AML-193 (cell line): ENCODE measurements at places on chromosomes 7 and 10.

DNA sequence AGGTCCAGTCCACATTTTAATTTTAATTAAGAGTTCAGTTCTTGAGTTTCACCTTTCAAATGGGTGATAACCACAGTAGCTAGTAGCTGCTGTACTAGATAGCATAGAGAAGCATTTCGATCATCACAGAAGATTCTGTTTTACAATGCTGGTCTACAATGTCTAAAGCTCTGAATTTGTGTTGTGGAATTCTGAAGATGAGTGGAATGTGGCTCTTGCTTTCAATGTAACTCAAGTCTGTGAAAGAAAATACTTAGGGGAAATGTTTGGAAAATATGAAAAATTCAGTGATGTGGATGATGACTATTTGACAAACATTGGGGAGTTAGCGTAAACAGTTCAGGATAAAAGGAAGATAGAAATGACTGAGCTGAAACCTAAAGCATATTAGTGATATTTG lies 139.4 kb downstream of the GNAT3 start:
- DNase-seq = no peak

DNA sequence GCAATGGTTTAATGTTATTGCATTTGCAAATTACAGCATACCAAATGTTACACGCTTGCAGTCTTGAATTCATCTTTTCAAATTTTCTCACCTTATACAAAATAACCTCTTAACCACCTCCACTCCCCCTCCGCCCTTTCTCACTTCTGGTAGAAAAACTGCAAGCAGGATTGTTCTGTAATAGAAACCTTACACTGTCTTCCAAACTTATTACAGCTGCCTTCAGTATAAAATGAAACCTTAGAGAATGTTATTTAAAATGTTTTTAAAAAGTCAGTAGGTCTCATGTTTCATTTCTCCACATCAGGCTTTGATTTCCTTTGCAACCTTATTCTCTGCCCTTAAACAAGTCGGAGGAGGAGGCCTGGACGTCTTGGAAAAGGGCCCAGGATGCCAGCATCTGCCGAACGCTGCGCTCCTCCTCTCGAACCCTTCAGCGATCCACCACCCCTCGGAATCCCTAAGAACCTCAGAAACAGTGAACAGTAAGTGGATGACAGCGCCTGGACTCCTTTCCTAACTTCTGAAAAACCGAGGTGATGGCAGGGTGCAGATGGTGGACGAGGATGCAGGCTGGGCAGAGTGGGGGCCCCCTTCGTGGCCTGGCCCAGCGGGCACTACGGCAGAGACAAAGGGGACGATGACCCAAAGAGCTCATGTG lies 74.0 kb downstream of the FGFR2 start:
- DNase-seq = no peak

- no peak for DNase-seq
Measured at GRCh38 chr7:137885678-137886077, 38.9 kb upstream of the DGKI start.

- DNase-seq = no peak
Measured at GRCh38 chr7:42740408-42740807, 171.5 kb downstream of the C7orf25 start.

- DNase-seq = no peak
Measured at GRCh38 chr10:73233883-73234282, 13.2 kb downstream of the DNAJC9 start.

DNA sequence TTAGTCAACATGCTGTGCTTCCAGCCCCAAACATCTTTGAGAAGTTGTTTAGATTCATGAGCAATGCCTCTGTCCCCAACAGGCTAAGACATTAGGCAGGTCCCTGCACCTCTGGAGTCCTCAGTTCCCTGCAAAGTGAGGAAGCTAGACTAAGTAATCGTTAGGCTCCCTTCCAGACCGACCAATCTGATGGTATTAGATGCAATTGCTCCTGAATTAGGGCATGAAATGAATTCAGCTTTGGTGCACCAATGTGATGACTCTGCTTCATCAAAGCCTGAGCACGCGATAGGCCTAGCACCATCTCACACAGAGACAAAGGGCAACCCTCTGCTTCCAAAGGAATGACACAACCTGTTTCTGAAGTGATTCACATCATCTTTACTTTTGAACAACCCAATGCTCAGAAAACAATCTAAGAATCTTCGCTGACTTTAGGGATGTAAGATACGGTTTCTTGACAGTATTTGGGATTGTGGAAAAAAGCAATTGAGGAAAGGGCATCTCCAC lies 723 bp upstream of the TES start:
- no peak for DNase-seq

DNA sequence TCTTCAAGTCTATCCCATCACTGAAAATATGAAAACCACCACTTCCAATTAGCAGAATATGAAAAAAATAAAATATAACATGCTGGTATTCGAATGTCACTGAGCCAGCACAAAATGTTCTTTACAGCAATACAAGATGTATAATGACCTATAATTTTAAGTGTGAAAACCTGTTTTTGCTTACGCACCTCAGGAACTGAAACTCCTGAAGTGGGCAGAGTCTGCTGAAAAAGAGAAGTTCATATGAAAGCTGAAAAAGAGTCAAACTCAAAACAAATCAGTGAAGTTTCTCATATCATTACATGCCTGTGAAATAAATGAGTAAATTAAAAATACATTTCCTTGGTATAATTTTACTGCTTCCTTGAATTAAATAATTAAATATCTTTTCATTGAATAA lies 272.5 kb downstream of the DGKB start:
- no peak for DNase-seq

- DNase-seq = no peak
Measured at GRCh38 chr10:117370205-117370604, 5.0 kb downstream of the PDZD8 start.

DNA sequence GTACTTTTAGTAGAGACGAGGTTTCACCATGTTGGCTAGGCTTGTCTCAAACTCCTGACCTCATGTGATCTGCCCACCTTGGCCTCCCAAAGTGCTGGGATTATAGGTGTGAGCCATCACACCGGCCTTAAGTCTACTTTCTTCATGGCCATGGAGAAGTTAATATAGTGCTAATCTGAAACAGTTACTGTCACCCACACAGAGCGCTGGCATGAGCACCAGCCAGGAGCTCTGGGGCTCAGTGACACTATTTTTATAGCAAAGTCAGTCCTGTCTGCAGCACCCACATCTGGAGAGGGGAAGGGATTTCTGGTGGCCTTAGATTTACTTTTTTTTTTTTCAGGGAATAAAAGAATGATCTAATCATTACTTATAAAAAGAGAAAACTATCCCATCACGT lies 21.3 kb downstream of the DNAJC12 start:
- DNase-seq = no peak

GRCh38 chr10:62284221-62284620 lies 15.6 kb upstream of the RTKN2 start:
- no peak for DNase-seq

DNA sequence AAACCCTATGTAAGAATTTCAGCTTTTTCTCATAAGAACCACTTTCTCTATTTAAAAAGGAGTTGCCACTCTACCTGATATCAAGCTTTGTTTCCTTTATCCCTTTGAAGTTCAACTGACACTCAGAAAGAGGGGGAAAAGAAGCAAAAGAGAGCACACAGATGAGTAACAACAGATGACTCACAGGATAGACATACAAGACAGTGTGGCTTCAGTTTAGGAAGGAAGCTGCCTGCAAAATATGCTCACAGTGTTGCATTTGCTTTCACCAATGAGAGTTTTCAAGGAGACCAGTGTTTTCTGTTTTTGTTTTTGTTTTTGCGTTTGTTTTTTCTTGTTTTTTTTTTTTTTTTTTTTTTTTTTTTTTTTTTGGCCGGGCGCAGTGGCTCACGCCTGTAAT lies 1181.6 kb downstream of the DNAJB9 start:
- no peak for DNase-seq

DNA sequence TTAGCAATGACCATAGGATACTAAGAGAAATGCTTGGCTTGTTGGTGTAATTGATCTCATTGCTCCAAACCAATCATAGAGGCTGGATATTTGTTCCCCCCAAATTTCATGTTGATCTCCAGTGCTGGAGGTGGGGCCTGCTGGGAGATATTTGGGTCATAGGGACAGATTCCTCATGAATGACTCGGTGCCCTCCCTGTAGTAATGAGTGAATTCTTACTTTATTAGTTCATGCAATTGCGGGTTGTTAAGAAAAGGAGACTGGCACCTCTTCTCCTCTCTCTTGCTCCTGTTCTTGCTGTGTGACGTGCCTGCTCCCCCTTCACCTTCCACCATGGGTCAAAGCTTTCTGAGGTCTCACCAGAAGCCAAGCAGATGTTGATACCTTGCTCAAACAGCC lies 630.1 kb downstream of the CALN1 start:
- no peak for DNase-seq

DNA sequence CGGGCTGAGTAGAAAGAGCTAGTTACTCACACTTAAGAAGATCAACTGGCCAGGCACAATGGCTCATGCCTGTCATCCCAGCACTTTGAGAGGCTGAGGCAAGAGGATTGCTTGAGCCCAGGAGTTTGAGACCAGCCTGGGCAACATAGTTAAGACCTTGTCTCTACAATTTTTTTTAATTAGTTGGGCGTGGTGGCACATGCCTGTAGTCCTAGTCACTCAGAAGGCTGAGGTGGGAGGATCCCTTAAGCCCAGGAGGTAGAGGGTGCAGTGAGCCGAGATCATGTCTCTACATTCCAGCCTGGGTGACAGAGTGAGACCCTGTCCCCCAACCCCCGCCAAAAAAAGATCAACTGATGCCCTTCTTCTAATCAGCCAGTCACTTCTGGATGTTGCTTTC lies 74.6 kb upstream of the ATP6V0A4 start:
- no peak for DNase-seq

GRCh38 chr7:117230276-117231046 lies 92.4 kb downstream of the WNT2 start:
- no peak for DNase-seq

- no peak for DNase-seq
Measured at GRCh38 chr7:16795624-16796023, 9.2 kb downstream of the AGR2 start.

DNA sequence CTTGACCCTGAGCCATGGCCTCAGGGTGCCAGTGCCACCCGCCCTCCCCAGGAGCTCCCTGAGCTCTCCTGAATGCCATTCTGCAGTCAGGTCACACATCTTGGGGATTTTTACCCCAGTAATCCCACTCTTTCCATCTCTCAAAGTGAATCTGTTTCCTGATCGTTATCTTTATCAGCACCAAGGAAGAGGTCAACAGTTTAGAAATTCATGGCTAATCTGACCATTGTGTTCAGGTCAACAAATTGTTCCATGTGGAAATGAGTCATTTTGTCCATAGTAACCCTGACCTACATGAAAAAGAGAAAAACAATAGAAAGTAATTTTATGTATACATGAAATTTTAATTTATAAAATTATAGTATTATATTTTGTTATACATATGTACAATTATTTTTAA lies 28.8 kb upstream of the ZNF488 start:
- DNase-seq = no peak

DNA sequence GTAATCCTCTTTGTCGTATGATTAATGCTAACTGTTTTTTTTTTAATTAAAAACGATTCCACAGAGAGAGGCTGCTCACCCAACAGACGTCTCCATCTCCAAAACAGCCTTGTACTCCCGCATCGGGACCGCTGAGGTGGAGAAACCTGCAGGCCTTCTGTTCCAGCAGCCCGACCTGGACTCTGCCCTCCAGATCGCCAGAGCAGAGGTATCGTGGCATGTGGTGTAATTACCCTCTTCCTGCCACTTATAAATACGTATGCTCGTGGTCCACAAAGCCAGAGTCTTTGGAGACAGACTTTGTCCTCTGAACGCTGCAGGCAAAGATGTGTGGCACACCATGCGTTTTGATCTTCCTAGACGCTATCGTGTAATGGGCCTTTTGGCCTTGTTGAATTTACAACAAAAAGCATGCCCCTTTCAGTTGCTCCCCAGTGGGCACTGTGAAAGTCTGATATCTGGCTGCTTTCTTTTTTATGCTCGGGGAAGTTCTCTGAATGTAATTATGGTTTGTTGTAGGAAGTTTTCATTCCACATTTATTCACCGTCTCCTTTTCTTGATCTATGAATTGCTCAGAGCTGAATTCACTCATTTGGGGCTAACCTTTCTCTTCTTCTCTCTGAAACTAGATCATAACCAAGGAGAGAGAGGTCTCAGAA lies 33.6 kb upstream of the BTBD16 start:
- DNase-seq = no peak

DNA sequence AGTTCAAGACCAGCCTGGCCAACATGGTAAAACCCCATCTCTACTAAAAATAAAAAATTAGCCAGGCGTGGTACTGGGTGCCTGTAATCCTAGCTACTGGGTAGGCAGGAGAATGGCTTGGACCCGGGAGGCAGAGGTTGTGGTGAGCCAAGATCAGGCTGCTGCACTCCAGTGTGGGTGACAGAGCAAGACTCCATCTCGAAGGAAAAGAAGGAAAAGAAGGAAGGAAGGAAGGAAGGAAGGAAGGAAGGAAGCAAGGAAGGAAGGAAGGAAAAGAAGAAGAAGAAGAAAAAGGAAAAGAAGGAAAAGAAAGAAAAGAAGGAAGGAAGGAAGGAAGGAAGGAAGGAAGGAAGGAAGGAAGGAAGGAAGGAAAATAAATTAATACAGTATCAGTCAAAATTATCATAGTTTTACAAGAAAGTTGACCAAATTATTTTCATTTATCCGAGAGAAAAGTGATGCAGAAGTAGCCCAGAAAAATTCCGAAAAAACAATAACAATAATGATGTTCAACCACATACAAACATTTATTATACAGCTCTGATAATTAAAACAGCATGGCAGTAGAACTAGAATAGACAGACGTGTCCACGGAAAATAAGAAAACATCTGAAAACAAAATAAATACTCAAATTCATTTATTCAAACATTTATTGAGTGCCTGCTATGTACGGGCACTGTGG lies 292.4 kb upstream of the MKLN1 start:
- DNase-seq = no peak

DNA sequence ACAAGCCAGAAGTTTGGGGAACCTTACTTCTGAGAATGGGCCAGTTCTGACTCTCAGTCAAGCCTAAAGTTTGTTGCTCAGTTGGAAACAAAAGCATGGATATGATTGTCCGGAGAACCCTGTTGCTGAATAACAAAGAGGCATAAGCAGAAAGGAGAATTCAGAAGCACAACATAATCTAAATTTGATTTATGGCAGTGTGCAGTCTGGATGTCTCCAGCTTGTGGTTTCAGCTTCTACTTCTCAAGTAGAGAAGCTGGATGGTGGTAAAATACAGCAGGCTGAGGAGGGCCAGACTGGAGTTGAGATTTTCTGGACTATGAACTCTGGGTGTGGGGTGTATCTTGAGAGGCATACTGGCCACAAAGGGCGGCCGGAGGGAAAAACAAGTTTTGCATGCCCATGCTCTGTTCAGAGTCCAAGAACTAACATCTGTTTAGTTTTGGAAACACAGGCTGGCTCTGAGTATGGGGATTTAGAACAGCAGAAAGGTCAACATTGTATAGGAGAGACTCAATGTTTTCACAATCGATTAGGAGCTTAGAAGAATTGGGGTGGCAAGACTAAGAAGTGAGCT lies 592.9 kb downstream of the CNTNAP2 start:
- no peak for DNase-seq
